ENCODE measurements at places on chromosomes 5 and 9.
A peak's percentile ranks its signal among the peaks of the same experiment; 100 is the strongest.

DNA sequence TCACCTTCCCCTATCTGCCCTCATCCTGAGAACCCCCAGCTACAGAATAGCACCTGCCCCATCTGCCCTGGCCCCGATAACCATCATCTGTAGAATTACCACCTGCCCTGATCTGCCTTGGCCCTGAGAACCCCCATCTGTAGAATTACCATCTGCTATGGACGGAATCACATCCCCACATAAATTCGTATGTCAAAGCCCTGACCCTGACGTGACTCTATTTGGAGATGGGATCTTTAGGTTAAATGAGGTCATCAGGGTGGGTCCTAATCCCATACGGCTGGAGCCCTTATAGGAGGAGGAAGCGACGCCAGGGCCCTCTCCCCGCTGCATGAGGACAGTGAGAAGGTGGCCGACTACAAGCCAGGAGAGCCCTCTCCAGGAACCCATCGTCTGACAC is 32.6 kb downstream of the SARDH start:
- DNase-seq: no peak

- DNase-seq: no peak
Measured at GRCh38 chr9:5708414-5708813, 79.5 kb downstream of the RIC1 start.

DNA sequence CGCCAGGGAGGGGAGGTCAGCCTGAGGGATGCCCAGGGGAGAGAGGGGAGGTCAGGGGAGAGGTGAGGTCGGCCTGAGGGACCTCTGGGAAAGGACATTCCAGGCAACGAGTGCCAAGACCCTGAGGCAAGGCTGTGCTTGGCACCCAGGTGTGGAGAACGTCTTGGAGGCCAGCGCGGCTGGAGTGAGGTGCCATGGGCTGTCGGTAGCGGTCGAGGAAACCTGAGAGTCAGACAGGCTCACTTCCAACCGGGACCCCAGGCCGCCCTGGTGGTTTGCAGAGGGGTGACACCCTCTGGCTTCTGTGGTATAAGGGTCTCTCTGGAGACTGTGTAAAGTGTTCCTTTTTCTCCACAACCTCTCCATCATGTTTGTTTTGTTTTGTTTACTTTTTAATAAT is 82.9 kb downstream of the CACNA1B start:
- no peak for DNase-seq

DNA sequence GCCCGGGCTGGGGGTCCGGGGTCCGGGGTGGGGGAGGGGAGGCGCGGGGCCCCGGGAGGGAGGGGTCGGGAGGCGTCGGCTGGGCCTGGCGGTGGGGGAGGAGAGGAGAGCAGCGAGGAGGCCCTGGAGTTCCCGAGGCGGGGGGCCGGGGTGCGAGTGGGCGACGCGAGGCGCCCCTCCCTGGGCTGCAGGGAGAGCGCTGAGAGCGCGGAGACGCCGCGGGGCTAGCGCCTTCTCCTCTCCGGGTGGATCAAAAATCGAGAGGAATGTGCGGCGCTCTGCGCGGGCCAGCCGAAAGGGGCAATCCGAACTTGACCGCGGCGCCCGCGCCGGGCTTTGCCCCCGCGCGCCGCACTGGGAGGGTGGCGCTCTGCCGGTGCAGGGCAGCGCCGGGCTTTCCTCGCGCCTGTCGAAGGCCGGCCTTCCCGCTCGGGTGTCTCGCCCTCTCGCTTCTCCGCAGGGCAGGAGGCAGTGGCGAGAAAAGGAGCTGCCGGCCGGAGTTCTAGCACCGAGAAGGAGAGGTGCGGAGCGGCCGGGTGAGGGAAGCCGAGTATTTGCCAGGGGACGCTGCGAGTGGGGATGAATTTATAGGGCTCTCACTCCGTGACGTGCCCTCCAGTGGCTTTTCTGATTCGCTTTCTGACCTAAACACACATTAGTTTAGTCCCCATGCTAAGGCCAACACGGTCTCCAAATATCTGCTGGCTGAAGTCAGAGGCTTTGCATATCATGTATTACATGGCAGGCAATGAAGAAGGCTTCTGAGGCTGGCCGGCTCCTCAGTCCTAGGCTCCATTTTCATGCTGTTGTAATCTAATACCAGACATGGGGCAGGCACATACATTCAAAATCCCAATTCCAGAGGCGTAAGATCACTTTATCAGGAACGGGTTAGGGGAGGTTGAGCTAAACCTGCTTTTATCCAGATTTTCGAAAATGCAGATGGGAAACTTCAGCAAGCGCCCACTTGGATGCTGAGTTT is 503 bp upstream of the GDNF start:
- peak; percentile 26 for DNase-seq

DNA sequence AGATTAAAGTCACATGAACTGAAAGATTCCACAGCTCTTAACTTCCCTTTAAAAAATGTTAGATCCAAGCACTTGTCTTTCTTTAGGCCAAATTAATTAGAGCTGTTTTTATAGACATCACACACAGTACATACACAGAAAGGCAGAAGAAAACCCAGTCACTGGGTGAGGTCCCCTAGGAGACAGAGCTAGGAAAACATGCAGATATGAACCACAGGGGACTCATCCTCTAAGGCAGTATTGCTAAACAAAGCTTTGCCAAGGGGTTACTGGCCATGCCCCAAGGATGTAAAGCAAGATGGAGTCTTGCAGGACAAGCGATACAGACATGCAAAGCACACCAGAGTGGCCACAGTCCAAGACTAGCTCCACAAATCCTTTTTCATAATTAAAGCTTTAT is 227.0 kb downstream of the SEMA6A start:
- DNase-seq: no peak

DNA sequence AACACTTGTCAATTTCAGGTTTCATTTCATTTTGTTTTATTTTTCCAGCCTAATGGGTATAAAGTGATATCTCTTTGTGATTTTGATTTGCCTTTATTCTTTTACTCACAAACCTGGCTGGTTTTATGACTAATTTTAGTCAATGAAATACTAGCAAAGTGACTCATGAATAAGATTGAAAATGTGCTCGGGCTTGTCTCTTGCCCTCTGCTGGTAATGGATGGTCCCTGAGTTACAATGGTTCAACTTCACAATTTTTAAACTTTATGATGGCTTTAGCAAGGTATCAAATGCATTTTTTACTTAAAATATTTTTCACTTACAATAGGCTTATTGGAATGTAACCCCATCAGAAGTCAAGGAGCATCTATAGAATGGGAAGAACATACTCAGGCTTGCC is 431.4 kb upstream of the CCNG1 start:
- DNase-seq: no peak

Measured in Calu3 (cell line).